ENCODE measurements at places on chromosomes 7 and 10. TPM values are rescaled to one million over a fixed set of nuclear protein-coding genes. Genes with fewer than 3 reads are reported as not detected.

The MYPN gene
- polyA plus RNA-seq, result 0.03 TPM

The MLLT10 gene
- polyA plus RNA-seq, result 13.9 TPM

The DNAJB12 gene
- 15.9 TPM for polyA plus RNA-seq

The EDRF1 gene
- 3.9 TPM for polyA plus RNA-seq

The PIP gene
- not detected for polyA plus RNA-seq

The RELN gene
- 17.4 TPM for polyA plus RNA-seq

The SEMA4G gene
- 39.7 TPM for polyA plus RNA-seq

The ERCC6 gene
- 2.3 TPM for polyA plus RNA-seq

The GDF2 gene
- 5.6 TPM for polyA plus RNA-seq

The PYROXD2 gene
- polyA plus RNA-seq, result 4.3 TPM

The FKBP6 gene
- polyA plus RNA-seq, result not detected

The SORBS1 gene
- polyA plus RNA-seq, result 38.3 TPM

The SPAG6 gene
- not detected for polyA plus RNA-seq

The HTR7 gene
- polyA plus RNA-seq, result 0.18 TPM

The SDK1 gene
- 0.12 TPM for polyA plus RNA-seq

The ZNF804B gene
- polyA plus RNA-seq, result not detected

The NUTM2A gene
- not detected for polyA plus RNA-seq

The ITPRID1 gene
- not detected for polyA plus RNA-seq

The LRRC72 gene
- not detected for polyA plus RNA-seq

The BLNK gene
- polyA plus RNA-seq, result 45.2 TPM

The ENTPD1 gene
- 2.2 TPM for polyA plus RNA-seq

The PROSER2 gene
- polyA plus RNA-seq, result 24.9 TPM

The PRR15 gene
- polyA plus RNA-seq, result not detected

The CALHM3 gene
- polyA plus RNA-seq, result not detected

The EN2 gene
- not detected for polyA plus RNA-seq

The COL28A1 gene
- 0.28 TPM for polyA plus RNA-seq

The ANKRD30A gene
- not detected for polyA plus RNA-seq

The ERV3-1 gene
- polyA plus RNA-seq, result 5.4 TPM

The TMEM213 gene
- not detected for polyA plus RNA-seq

The GPR141 gene
- polyA plus RNA-seq, result 0.28 TPM

The MRPS16 gene
- polyA plus RNA-seq, result 87.5 TPM

Data from liver (tissue), 10 donors.